ENCODE measurements at places on chromosomes 6 and 20.
A peak's percentile ranks its signal among the peaks of the same experiment; 100 is the strongest.

DNA sequence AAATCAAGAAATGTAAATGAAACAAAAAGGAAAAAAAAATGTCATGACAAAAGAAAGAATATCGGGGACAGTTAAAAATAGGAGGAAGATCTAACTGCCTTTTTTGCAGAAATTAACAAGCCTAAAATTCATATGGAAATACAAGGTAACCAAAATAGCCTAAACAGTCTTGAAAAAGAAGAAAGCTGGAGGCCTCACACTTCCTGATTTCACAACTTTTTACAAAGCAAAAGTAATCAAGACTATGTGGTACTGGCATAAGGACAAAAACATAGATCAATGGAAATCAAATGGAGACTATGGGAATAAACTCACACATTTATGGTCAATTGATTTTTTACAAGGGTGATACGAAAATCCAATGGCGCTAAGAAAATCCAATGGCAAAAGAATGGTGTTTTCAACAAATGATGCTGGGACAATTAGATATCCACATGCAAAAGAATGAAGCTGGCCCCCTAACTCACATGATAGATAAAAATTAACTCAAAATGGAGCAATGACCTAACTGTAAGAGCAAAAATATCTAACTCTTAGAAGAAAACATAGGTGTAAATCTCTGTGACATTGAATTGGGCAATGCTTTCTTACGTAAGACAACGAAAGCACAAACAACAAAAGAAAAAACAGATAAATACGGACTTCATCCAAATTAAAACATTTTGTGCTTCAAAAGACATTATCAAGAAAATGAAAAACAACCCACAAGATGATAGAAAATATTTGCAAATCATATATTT lies 24.5 kb downstream of the MAP3K5 start:
- no peak for DNase-seq

- DNase-seq = no peak
Measured at GRCh38 chr6:153849072-153849779, 189.8 kb upstream of the OPRM1 start.

DNA sequence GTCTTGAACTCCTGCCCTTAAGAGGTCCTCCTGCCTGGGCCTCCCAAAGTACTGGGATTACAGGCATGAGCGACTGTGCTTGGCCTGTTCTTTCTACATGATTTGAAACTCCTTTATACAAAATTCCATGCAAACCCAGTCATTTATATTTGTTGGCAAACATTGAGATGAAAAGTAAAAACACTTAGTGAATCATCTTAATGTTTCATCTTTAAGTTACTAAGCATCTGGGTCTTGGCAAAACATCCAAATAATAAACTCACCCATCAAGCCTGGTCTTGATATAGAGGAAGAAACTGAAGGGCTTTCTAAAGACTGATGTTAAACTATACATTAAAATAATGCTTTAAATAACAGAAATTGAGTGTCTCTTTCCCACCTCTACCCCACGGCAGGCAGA lies 95.1 kb downstream of the FUT9 start:
- no peak for DNase-seq

- DNase-seq = no peak
Measured at GRCh38 chr20:17705916-17706315, 6.2 kb downstream of the BANF2 start.

GRCh38 chr20:33299111-33299603 lies 16.1 kb downstream of the BPIFB1 start:
- DNase-seq = peak; percentile 82

GRCh38 chr20:46652699-46653098 lies 1.4 kb upstream of the SLC13A3 start:
- DNase-seq = no peak

- DNase-seq = no peak
Measured at GRCh38 chr20:53425941-53426340, 167.7 kb downstream of the ZNF217 start.

DNA sequence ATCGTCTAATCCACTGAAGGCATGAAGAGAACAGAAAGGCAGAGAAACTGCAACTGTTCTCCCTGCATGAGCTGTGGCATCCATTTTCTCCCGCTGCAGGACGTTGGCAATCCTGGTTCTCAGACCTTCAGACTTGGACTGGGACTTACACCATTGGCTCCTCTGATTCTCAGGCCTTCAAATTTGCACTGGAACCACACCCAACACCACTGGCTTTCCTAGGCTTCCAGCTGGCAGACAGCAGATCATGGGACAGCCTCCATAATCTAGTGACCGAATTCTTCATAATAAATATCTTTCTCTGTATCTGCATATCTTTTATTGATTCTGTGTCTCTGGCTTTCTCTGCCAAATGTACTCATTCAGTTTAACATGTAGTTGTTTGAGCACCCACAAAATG lies 14.1 kb upstream of the ARG1 start:
- no peak for DNase-seq

GRCh38 chr6:7528565-7528964 lies 12.9 kb upstream of the DSP start:
- DNase-seq = no peak

DNA sequence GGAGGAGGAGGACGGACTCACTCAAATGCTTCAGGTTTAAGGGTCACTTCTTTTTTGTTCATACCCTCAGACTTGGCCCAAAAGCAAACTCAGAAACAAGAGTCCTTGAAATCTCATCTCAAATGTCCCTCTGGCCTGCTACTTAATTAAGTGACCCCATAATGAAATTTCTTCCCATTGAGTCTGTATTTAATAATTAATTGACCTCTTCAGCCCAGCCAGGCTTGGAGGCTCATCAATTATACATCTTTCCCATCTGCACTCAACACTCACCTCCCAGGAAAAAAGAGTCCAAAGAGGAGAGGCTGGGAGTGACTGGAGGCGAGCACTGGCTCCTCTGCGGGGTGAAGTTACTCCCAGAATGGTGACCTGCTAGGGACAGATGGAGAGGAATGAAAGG lies 90.5 kb upstream of the EYA2 start:
- no peak for DNase-seq

Measured in stimulated activated CD4-positive, alpha-beta T cell treated with anti-CD3 and anti-CD28 coated beads, Interleukin-2, amount 100 ng/mL, for 24 hours (primary cell).